ENCODE measurements at places on chromosomes 13 and 19.

GRCh38 chr19:14728595-14728994 is 38.7 kb downstream of the ZNF333 start:
- DNase-seq, result no peak

GRCh38 chr13:49220036-49220855 is at the start of gene MLNR:
Gene MLNR, plus strand, starts transcription at chr13:49220338. Its CDS starts 0 bp downstream, at chr13:49220338.
- DNase-seq, result no peak

DNA sequence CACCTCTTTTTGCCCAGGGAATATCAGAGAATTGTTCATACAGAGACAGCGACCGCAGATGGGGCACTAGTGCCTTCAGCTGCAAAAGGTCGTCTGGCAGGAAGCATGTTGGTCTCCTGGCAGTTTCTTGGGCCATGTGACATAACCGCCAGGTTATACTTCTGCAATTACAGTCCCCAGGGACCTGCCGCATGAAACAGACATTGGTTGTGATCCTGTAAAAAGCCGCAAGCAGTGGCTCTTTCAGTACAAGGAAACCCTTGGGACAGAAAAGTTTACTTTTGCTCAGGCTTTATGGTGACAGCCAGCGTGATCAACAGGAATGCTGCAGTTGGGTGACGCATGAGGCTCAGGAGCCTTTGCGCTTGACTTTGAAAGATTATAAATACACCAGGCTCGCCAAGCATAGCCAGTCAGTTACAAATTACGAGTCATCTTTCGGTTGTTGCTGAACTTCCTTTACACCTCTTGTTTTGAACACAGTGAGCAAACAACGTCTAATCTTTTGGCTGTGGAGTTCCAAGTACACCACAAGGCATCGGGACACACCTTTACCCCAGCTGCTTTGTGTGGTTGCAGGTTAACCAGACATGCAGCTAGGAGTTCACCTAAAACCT is 50.5 kb upstream of the UBE2L5 start:
- DNase-seq, result peak; percentile 98

DNA sequence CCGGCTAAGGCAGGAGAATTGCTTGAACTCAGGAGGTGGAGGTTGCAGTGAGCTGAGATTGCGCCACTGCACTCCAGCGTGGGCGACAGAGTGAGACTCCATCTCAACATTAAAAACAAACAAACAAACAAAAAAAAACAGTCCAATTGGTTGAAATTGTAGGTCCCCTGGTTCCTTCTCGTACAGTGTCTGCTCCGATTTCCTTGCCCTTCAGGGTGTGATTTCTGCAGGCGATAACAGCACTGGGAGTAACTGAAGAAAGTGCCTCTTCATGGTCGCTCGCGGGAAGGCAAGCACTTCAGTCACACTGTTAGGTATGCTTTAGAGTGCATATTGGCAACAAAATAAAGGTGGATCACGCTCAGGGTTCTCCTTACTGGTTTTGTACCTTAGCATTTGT is 39.7 kb downstream of the TPT1 start:
- DNase-seq, result no peak

DNA sequence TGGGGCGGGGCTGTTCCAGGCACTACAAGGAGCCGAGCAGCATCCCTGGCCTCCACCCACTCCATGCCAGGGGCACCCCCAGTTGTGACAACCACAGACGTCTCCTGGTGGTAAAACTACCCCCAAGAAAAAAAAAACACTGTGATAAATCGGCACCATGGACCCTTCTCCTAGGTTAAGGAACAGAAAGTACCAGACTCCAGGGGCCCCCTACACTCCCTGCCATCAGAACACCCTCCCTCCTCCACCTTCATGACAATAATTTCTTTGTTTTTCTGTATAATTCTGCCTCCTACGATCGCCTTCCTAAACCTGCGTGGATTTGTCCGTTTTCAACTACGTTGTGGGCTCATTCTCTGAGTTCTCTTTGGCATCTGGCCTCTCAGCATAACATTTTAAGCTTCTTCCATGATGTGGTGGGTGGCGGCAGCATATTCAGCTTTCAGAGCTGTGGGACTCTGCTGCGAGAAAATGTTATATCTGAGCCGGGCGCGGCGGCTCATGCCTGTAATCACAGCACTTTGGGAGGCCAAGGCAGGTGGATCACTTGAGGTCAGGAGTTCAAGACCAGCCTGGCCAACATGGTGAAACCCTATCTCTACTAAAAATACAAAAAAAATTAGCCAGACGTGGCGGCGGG is 8.6 kb downstream of the TLE2 start:
- no peak for DNase-seq

- DNase-seq, result no peak
Measured at GRCh38 chr13:114161028-114161556, 18.0 kb upstream of the CFAP97D2 start.

DNA sequence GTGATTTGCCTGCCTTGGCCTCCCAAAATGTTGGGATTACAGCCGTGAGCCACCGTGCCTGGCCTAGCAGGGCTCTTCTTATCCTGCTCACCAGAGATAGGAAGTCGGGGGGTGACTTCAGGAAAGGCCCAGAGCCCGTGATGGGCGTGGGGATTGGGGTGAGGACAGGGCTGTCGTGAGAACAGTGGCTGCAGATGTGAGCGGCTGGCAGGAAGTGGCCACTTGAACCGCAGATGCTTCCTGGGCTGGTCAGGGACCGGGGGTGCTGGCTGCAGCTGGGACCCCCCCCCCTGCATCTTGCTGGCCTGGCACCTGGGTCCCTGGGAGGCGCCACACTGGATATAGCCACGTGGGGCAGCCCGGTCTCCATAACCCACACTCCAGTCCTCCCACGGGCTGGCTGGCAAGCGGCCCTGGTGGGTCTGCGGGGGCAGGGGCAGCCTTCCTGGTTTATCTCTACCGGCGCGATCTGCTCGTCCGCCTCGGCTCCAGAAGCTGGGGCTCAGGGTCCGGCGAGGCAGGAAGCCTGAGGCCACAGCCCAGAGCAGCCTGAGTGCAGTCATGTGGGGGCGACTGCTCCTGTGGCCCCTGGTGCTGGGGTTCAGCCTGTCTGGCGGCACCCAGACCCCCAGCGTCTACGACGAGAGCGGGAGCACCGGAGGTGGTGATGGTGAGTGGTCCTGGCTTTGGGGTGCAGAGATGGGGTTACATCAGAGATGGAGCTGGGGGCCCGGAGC is at the start of gene F2RL3:
Gene F2RL3, plus strand, starts transcription at position 371 of the 737 bp plus-strand sequence. Its CDS starts 191 bp downstream, at position 562.
- DNase-seq, result peak; percentile 96
